Stromal cell of bone marrow (primary cell): ENCODE measurements at places on chromosomes 7 and 10.

DNA sequence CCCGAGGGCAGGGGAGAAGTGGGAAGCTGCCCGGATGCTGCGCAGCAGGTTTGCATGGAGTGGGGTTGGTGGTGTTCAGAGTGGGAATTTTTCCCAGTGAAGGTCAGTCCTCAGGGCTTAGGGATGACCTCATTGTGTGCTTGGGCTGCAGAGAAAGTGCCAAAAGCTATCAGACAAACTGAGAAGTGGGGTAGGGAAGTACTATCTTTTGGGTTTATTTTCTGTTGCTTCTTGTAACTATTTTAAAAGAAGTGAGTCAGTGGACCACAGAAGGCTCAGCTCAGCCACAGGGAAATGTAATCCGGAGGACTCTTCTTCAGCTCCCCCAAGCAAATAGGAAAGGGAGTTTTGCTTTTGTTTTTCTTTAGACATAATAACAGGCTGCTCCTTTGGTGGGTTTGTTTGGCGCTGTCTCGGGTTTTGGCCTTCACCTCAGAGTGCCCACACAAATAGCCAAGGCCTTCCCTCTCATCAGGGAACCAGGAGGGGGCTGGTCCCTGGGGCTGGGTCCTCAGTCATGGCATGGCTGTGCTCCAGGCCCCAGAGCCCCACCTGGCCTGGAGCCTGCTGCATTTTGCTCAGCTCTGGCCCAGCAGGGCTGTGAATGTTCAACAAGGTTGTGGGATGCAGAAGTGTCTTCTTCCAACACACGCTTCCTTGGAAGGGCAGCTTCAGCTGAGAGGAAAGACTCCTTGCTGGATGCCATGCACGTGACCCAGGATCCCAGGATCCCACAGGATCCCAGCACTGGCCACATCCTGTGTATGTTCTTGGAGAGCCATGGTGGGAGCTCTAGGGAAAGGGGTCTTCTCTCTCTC is 5.4 kb upstream of the FAM170B start:
- peak; percentile 88 for DNase-seq

- no peak for DNase-seq
Measured at GRCh38 chr7:106313966-106314365, 29.2 kb upstream of the NAMPT start.

GRCh38 chr10:129171812-129172211 is 295.2 kb upstream of the MGMT start:
- DNase-seq, result no peak

DNA sequence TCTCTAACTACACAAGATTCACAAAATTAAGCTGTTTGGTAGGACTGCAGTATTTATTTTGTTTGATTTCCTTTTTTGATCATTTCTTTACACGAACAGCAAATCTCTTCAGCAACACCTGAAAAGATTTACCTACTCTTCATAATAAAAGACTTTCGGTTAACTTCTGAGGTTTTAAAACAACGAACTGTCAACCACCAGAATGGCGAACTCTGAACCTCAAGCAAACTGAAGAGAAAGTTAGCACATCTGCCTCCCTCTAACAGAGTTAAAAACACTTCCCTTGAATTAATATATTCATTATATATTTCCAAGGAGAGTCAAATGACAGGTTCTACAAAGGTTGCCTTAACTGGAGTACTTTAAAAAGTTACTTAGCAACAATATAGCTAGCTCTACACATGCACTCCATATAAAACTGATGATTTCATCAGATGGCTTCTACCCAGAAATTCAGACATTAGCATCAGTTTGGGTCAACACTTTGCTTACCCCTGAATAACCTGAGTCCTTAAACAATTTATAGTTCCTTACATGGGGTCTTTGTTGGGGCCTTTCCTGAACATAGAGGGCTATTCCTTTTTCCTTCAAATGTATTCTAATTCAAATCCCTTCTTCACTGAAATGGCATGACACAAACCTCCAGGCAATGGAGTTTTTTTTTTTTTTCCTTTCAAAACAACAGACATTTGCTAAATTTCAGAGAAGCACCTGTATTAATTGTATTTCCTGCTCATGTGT is 118.3 kb downstream of the SEM1 start:
- DNase-seq, result no peak

DNA sequence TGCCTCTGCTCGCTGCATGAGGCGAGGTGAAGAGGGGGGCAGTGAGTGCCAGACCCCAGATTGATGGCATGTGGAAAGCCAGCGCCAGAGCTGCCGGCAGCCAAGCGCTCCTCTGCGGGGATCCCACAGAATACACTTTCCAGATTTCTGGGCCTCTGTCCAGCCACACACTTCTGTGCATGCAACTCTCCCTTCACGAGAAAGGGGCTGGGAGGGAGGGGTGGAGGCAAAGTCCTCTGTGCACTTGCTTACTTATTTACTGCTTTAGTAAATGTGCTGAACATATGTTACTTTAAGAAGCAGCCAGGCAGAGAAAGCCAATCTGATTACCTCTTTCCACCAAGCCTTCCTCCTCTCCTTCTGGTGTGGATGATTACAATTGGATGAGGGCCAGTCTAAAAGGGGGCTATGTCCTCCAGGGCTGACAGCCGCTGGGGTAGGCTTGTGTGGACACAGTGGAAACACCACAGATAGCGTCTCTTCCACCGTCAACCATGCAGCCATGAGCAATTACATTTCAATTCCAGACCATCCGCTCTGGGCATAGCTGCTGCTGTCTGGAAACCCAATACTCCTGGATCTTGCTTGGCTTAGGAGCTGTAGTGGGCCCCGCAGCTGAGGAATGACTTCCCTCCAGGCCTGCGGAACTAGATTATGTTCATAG is 322.8 kb upstream of the ANKRD30A start:
- no peak for DNase-seq

- no peak for DNase-seq
Measured at GRCh38 chr7:158061884-158062656, 525.6 kb downstream of the PTPRN2 start.

DNA sequence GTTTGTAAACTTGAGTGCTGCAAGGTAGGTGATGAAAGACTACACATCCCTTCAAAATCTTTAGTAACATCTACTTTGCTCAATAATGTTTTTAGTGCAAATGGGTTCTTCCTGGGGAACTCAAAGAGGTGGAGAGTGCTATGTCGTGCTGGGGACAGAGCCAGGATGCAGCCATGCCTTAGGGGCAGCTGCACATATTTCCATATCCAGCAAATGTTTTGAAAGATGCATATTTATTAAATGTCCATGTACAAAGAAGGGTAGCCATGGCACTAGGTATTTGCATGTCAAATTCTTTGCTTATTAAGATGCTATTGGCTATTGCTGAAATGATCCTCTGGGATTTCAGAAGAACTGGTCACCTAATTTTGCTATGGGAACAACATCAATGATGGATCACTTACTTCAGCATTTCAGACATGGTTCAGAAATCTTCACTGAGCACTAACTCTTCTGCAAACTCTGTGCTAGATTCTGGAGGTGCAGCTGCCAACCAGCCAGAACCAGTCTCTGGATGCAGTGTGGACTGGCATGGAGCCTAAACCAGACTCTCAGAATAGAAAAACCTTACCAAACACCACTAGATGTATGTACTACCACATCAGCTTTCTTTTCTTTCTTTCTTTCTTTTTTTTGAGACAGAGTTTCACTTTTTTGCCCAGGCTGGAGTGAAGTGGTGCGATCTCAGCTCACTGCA is 31.7 kb upstream of the DNMBP start:
- no peak for DNase-seq
